Pulmonary artery endothelial cell (primary cell): ENCODE measurements at places on chromosomes 16 and 17. TPM values are rescaled to one million over a fixed set of nuclear protein-coding genes. Genes with fewer than 3 reads are reported as not detected.

The UTS2R gene
- total RNA-seq: not detected in 2 replicates

The HES7 gene
- 0.14 and 0.40 TPM in 2 replicates for total RNA-seq

The TPPP3 gene
- 0.18 and 0.20 TPM in 2 replicates for total RNA-seq

The ENPP7 gene
- total RNA-seq: not detected in 2 replicates

The TNFRSF13B gene
- total RNA-seq: not detected in 2 replicates

The SPATA22 gene
- total RNA-seq: 0.07 TPM in 1 of 2 replicates, not detected in the other

The SLC52A1 gene
- 0.07 TPM in 2 replicates for total RNA-seq

The TEKT3 gene
- total RNA-seq: not detected in 2 replicates

The SLC12A3 gene
- total RNA-seq: not detected in 2 replicates

The FA2H gene
- total RNA-seq: not detected in 2 replicates

The CD300E gene
- total RNA-seq: not detected in 2 replicates

The CASKIN2 gene
- total RNA-seq: 6.6 and 9.2 TPM in 2 replicates

The SCNN1B gene
- not detected in 2 replicates for total RNA-seq

The EMP2 gene
- total RNA-seq: 16.7 and 19.8 TPM in 2 replicates

The C1QTNF1 gene
- 10.7 and 20.2 TPM in 2 replicates for total RNA-seq

The PIMREG gene
- total RNA-seq: 24.3 and 47.6 TPM in 2 replicates

The KRT17 gene
- total RNA-seq: 3.1 and 3.8 TPM in 2 replicates

The JMJD8 gene
- 28.8 and 30.9 TPM in 2 replicates for total RNA-seq

The KRTAP4-1 gene
- total RNA-seq: not detected in 2 replicates

The SGCA gene
- total RNA-seq: not detected in 2 replicates

The GRAPL gene
- 7.3 and 11.9 TPM in 2 replicates for total RNA-seq

The AKAP1 gene
- total RNA-seq: 26.6 and 31.0 TPM in 2 replicates

The STH gene
- not detected in 2 replicates for total RNA-seq

The TMEM238L gene
- total RNA-seq: not detected in 2 replicates

The HERPUD1 gene
- total RNA-seq: 43.6 and 129 TPM in 2 replicates

The CDH13 gene
- total RNA-seq: 62.3 and 138 TPM in 2 replicates

The CNGB1 gene
- 0.11 and 0.20 TPM in 2 replicates for total RNA-seq

The HEATR9 gene
- total RNA-seq: not detected in 2 replicates

The C16orf46 gene
- 0.13 and 0.35 TPM in 2 replicates for total RNA-seq

The SLC16A6 gene
- total RNA-seq: 0.14 and 0.73 TPM in 2 replicates

The SDR42E1 gene
- total RNA-seq: 0.40 and 3.3 TPM in 2 replicates

The HOXB9 gene
- total RNA-seq: not detected in 2 replicates

The GNAO1 gene
- total RNA-seq: not detected in 2 replicates

The COG7 gene
- 10.9 and 13.4 TPM in 2 replicates for total RNA-seq

The C17orf113 gene
- total RNA-seq: 0.11 and 0.26 TPM in 2 replicates

The CRISPLD2 gene
- total RNA-seq: 0.07 and 0.13 TPM in 2 replicates

The IL21R gene
- total RNA-seq: 0.04 and 0.07 TPM in 2 replicates

The USP36 gene
- 18.9 and 19.1 TPM in 2 replicates for total RNA-seq

The ABCC11 gene
- not detected in 2 replicates for total RNA-seq

The PABPN1L gene
- total RNA-seq: not detected in 2 replicates

The TBX2 gene
- not detected in 2 replicates for total RNA-seq

The COPS3 gene
- total RNA-seq: 103 and 120 TPM in 2 replicates

The GINS2 gene
- 8.8 and 13.3 TPM in 2 replicates for total RNA-seq

The CAVIN1 gene
- total RNA-seq: 817 and 880 TPM in 2 replicates

The CFAP119 gene
- 1.3 and 1.6 TPM in 2 replicates for total RNA-seq
